ENCODE measurements at places on chromosomes 12 and 14.

- no peak for DNase-seq
These were observed 358.6 kb downstream of the DUSP6 start for GRCh38 chr12:88993651-88994050.

- no peak for DNase-seq
These were observed 3.8 kb upstream of the SIVA1 start for GRCh38 chr14:104749111-104749649.

GRCh38 chr12:95204141-95204866 lies 13.0 kb downstream of the FGD6 start:
- DNase-seq, result no peak

DNA sequence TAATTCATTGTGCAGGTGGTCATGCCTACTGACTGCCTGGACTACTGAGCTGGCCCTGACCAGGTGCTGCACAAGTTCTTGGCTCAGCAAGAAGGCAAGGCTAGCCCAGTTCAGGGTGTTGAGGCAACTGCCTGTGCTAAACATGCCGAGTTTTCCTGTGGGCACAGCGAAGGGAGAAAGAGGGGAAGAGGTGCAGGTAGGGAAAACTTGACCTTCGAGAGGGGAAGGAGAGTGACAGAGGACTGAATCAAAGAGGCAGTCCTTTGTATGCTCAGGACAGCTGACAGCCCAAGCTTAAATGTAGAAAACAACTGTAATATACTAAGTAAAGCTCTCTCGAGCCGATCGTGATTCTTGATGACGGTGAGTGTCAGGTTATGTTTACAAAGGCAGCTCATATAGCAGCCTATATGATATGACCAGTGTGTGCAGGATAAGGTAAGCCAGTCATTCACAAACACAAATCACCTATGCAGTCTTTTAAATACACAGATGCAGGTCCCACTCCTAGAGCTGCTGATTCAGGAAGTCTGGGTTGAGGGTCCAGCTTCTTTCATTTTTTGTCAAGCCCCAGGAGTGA lies 2.6 kb downstream of the IRAK3 start:
- no peak for DNase-seq

- no peak for DNase-seq
These were observed 154.0 kb upstream of the LMNTD1 start for GRCh38 chr12:25707056-25707455.

DNA sequence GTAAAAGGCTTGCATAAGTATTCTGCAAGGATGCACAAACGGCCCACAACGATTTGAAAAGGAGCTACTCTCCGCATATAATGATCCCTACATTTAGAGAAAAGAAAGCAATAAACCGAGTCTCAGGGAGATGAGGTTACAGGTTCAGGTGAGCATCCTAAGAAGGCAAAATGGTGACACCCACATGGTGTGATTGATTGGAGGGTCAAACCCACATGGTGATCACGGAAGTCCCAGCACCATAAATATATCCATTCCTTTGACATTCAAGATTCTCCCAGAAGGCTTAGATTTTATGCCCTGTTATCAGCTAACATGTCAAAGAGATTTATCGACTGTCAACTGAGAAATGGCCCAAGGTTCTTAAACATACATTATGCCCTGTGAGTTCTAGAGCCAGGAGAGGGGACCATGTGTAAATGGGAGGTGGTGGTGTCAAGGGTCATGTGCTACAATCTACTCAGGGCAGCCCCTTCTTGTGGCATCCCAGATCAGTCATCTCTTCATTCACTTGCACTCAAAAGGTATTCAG lies 282.2 kb downstream of the EMP1 start:
- DNase-seq, result no peak

- no peak for DNase-seq
These were observed 14.3 kb upstream of the ZFP36L1 start for GRCh38 chr14:68807148-68807600.

GRCh38 chr14:73859145-73859544 lies 7.5 kb downstream of the PTGR2 start:
- DNase-seq, result no peak

DNA sequence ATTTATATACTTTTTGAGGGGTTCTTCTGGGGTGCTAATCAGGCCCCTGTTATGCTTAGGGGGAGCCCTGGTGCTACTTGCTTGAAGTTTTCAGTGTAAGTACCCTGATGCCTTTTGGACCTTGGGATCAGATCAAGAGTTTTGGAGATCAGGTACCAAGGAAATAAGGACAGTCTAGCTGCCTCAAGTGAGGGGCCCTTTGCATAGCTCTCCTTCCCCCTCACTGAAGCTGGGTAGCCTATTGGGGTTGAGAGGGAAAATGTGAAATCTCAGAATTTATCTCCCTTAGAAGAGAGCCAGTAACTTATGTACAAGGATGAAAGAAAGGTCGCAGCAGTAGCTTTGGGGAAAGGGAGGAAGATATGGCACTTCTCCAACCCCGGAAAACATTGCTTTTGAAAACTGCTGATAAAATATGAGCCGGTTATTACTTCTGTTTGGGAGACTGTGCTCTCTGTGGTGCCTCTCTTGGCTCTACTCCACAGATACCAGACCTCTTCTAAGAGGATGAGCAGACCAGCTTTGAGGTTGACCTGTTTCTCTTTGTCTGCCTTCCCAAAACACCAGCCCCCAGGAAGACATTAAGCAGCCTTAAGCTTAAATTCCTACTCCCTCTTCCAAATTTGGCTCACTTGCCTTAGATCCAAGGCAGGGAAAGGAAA lies 8.8 kb upstream of the AMHR2 start:
- DNase-seq, result no peak

GRCh38 chr12:10735428-10735827 lies 12.3 kb upstream of the YBX3 start:
- DNase-seq, result no peak

DNA sequence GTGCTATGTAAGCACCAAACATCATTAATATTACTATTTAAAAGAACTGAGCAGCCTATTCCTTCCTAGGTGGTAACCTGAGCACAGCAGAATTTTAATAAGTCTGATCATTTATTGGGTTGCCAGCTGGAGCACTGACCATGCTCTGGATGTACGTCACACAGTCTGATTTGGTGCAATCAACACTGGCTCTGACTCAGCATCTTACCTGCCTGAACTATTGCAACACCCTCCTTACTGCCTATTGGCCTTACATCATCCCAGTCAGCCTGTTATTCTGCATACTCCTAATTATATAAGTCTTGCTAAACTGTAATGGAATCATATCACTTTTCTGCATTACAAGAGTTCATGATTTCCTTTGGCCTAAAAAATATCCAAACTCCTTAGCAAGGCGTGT lies 149.7 kb downstream of the PTPRO start:
- no peak for DNase-seq

DNA sequence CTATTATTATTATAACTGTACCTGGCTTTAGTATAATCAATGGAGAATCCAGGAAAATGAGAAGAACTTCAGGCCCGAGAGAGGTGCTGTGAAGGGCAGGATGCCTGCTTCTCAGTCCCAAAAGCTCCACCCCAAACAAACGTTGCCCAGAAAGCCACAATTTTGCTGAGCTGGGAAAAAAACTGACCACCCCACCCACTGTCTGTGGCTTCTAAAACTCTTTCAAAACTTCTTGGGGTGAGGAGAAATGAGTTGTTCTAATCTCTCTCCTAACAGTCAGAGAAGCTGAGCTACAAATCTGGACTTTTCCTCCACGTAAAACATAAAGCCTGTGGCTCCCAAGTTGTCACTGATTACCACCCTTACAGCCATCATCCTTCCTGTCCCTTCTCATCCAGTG lies 13.4 kb downstream of the VDR start:
- DNase-seq, result no peak

DNA sequence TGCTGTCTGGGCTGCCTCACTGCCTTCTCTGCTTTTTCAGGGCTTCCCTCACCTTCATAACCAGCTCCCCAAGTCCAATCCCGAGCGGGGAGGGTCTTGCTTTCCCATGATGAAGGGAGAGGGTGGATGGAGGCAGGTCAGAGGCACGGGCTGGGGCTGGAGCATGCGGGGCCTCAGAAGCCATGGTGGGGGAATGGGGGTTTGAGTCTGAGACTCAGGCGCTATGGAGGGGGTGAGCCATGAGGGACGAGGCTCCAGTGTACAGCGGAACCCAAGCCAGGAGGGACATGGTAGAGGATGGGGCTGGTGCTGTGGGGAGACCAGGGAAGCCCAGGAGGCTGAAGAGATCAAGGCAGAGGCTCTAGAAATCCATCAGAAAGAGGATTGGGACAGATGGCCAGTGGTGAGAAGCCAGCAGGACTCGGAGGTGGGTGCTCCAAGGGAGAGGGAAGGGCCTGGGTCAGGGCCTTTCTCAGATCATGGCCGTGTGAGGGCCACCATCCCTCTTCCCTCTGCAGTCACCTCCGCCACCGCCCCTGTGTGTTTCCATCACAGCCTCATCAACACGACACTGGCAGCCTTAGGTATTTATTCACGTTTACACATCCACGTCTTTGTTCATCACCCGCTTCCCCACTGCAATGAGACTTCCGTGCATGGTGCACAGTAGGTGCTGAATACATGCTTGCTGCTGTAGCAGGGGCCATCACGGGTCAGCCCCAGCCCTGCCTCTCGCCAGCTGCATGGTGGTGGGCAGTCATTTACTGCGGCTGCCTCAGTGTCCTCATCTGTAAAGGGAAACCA lies 144.7 kb downstream of the ADGRD1 start:
- DNase-seq, result no peak

DNA sequence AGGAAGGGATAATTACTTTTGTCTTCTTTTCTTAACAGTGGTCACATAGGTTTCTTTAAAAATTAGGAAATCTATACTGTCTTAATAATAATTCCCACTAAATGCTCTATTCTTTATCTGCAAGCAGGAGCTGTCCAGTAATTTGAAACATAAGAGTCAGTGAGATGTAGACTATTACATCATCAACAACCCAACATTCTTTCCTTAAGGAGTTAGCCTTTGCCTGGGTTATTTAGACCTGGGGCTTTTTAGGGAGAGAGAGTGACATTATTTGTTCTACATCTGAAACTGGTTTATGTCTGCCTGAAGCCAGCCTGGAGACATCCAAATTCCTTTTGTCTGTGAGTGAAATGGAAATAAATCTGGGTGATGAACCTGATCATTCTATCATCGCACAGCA lies 294.4 kb downstream of the TMTC2 start:
- DNase-seq, result no peak

DNA sequence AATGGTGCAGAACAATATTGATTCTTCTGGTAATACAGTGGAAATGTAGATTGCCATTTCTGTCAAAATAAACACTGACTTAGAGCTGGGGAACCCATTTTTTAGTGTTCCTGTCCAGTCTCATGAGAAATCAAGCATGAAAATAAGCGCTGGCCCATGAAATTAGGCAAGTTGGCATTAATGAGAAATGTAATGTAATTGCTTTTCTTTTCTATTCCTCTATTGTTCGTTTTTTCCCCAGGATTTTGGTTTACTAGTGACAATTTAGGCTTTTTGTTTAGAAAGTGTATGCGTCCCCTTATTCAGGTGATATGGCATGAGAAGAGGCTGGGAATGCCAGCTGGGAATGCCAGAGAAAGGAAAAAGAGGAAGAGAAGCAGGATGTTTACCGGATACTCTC lies 64.4 kb upstream of the KICS2 start:
- no peak for DNase-seq

DNA sequence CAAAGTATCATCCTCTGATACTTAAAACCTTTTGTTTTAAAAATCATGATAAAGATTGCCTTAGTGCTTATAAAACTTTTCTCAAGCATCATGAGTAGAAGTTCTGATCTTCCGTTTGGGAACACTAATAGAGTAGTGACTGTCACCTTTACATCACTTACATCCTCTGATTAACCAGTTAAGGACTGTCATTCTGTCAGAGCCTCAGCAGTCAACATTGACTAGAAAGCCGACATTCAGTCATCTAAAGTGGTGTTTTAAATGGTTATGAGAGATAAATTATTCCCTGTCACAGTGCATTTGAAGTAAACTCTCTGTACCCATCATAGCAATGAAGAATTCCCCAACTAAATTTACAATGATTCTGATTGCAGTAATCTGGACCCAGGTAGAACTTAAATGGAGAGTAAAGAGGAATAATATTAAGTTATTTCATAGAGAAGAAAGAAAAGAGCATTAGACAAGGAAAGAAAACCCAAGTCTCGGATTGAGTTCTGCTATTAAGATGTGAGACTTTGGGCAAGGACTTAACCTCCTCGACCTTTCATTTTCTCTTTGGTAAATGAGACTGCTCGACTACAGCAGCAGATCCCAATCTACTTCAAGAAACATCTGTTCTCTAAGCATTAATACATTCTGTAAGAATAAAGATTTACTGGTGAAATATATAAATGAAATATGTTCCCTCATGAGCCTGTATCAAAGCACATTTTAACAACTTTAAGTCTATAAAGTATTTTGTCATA lies 563.9 kb upstream of the LMO3 start:
- DNase-seq, result no peak

- DNase-seq, result peak; percentile 95
These were observed at the start of gene PAPOLA for GRCh38 chr14:96501740-96502620. TSS of gene PAPOLA (plus strand) at chr14:96502382. CDS start at chr14:96502593, 211 bp downstream.

DNA sequence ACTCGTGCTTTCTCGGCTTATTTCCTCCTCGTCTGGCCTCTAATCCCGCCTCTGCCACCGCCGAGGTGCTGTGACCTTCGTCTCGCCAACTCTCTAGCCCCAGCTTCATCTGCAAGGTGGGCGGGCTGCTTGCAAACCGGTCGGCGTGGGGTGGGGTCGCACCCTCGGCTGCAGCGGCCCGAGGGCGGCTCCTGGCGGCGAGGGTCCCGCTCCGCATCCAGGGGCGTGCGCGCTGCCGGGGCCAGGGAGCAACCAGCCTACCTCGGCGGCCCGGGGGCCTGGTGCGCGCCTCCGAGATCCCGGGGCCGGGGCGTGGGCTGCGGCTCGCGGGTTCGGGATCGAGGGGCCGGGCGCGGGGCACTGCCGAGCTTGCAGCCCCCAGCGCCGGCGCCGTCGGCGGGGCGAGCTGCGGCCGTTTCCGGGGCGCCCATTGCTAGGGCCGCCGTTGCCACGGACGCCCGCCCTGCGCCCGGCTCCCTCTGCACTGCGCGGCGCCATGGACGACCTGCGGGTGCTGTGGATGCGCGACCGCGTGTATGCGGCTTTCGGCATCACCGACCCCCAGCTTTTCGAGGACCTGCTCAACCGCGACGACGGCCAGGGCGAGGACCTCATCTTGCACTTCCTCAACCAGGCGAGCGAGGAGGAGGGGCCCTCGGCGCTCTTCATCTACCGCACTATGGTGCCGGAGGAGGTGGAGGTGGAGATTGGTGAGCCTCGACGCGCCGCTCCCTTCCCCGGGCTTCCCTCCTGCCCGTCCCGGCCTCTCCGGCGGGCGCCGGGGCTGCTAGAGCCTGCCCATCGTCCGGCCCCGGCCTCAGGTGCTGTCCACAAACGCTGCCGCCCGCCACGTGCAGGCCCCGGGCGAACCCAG lies at the start of gene DNAH10:
TSS of gene DNAH10 (plus strand) at position 461 of the 874 bp plus-strand sequence. CDS start at position 497, 36 bp downstream.
- DNase-seq, result peak; percentile 72

- DNase-seq, result no peak
These were observed 312.3 kb upstream of the DIO2 start for GRCh38 chr14:80523518-80524117.

GRCh38 chr14:20397511-20397910 lies 15.8 kb downstream of the TEP1 start:
- DNase-seq, result no peak

GRCh38 chr12:71536279-71536938 lies 96.8 kb downstream of the LGR5 start:
- DNase-seq, result no peak

- no peak for DNase-seq
These were observed 15.9 kb downstream of the FAIM2 start for GRCh38 chr12:49887536-49888401.

- DNase-seq, result no peak
These were observed 26.9 kb downstream of the DAAM1 start for GRCh38 chr14:59215322-59215721.
